AG04449 (cell line): ENCODE measurements at places on chromosomes 7 and 10.

- no peak for DNase-seq
These were observed 771.6 kb upstream of the COBL start for GRCh38 chr7:52088008-52088901.

DNA sequence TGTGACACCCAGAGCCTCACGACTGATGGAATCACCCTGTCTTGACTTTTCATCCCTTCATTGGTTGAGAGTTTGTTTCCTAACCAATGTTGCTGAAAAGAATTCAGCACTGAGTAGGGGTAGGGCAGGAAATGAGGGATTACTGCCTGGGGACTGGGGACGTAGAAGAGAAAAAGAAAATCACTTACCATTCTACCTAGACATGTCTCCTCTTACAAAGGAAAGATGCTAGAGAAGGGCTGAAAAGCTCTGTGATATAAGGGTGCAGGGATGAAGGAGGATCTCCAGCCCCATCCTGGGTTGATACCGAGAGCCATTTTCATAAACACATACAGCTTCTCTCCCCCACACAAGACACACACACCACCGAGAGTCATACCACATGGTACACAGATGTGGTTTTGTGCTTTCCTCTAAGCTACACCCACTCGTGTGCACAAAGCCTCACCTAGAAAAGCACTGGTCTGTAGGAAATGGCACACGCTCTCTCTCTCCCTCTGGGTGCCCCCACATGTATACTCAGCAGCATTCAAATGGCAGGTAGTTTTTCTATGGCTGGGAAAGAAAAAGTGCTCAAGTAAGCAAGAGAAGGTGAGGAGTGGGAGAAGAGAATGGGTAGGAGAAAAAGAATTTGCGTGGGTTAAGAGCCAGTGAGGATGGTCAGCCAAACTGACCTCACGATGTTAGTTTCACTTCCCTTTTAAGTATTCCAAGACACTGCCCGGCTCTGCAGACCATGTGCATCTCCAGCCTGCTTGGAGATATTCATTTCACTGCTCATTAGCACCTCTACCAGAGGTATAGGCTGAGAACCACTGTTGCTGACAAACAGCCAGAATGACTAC, 85.8 kb downstream of the CALD1 start:
- DNase-seq = no peak

- DNase-seq = no peak
These were observed 76.0 kb downstream of the ATXN7L1 start for GRCh38 chr7:105800442-105800841.

- no peak for DNase-seq
These were observed 17.2 kb upstream of the PSAP start for GRCh38 chr10:71868192-71868697.

GRCh38 chr10:110029450-110029849, 21.7 kb downstream of the ADD3 start:
- no peak for DNase-seq

DNA sequence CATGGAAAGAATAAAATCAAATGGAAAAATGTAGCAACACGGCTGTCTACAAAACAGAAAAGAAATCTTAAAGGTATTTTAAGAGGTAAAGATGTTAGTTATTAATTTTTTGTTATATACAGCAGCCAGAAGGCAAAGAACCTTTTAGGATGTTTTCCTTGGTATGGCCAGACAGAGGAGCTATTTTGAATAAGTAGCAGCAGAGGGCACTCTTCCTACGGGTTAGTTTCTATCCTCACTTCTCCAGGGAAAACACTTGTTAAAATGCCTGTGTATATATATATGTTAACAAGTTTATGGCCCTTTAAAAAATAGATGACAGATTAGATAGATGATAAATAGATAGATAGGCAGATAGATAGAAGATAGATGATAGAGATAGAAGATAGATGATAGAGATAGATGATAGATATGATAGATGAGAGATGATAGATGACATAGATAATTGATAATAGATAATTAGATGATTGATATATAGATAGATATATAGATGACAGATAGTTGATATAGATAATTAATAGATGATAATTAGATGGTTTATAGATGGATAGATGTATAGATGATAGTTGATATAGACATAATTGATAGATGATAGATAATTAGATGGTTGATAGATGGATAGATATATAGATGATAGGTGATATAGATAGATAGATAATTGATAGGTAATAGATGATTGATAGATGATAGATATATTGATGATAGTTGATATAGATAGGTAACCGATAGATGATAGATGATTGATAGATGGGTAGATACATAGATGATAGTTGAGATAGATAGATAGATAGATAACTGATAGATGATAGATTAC, 57.8 kb upstream of the WIPF3 start:
- peak; percentile 10 for DNase-seq

- DNase-seq = no peak
These were observed 42.4 kb downstream of the GATA3 start for GRCh38 chr10:8096931-8097330.

DNA sequence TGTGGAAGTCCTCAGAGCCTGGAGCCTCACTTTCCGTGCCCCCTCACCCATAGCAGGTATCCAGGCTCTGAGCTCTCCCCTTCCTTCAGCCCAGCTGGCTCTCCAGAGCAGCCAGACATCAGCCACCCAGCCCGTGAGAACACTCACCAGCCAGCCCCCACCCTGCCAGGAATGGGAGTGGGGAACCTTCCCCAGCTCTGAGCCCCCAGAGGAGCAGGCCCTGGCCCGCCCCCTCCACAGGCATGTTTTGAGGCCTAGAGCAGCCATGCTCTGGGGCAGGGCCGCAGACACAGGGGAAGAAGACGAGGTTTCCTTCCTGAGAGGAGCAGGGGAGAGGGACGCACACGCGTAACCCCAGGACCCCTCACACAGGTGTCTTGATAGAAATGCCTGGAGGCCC, 70.0 kb upstream of the COL13A1 start:
- DNase-seq = no peak

DNA sequence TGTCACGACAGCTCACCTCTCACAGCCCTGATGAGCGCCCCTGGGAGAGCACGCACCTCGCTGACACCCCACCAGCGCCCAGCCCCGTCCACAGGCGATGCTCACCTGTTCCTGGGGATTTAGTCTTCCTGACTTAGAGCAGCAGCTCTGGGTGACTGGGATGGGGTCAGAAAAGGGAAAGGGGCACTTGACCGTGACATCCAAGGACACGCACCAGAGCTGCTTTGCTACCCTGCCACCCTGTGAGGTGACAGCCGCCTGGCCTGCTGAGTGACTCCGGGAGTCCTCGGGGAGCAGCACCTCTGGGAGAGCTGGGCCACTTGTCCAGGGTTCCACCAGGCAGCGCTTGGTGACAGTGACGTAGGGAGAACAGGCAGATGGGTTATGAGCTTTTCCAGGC, 148.2 kb downstream of the PRKAG2 start:
- no peak for DNase-seq

DNA sequence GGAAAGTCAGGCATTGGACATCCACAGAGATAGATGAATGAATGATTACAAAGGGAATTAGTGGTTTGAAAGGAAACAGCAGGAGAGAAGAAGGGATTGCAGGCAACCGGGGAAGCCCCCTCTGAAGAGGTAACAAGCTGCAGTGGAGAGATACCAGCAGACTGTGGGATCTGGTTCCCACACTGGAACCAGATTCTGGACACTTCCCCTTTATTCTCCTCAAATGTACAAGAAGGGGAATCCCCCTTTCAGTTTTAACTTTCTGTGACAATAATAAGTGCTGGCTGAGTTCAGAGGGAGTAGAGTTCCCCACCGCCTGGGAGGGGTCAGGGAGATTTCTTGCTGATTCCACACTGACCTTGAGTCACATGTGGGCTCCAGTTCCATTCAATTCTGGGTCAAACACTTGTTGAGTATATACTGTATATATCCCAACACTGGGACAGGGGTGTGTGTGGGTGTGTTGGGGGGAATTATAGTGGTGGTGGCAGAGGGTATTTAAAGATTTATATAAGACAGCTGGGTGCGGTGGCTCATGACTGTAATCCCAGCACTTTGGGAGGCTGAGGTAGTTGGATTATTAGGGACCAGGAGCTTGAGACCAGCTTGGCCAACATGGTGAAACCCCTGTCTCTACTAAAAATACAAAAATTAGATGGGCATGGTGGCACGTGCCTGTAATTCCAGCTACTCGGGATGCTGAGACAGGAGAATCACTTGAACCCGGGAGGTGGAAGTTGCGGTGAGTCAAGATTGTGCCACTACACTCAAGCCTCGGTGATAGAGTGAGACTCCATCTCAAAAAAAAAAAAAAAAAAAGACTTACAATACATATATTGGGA, 16.5 kb upstream of the DDIT4 start:
- DNase-seq = no peak

DNA sequence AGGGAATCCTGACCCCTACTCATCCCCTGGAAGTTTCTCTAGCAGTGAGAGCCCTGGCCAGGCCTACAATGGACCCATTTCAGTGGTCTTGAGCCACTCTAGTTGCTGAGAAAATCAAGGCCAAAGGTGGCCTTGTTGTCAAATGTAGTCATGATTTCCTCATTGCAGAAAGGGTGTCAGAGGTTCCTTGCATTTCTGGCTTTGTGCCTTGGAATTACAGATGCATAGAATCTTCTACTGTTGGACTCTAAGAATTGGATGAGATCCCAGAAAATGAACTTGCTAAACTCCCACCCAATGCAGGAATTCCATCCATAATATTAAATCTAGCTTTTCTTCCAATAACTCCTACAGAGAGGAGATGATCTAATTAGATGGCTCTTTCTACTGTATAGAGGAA, 12.2 kb downstream of the CPA2 start:
- DNase-seq = peak; percentile 89

- no peak for DNase-seq
These were observed 61.8 kb upstream of the TRIL start for GRCh38 chr7:29019896-29020295.

- DNase-seq = no peak
These were observed 15.5 kb upstream of the DNAJB12 start for GRCh38 chr10:72370201-72370722.

GRCh38 chr10:77955136-77955535, 28.6 kb upstream of the DLG5 start:
- DNase-seq = no peak

DNA sequence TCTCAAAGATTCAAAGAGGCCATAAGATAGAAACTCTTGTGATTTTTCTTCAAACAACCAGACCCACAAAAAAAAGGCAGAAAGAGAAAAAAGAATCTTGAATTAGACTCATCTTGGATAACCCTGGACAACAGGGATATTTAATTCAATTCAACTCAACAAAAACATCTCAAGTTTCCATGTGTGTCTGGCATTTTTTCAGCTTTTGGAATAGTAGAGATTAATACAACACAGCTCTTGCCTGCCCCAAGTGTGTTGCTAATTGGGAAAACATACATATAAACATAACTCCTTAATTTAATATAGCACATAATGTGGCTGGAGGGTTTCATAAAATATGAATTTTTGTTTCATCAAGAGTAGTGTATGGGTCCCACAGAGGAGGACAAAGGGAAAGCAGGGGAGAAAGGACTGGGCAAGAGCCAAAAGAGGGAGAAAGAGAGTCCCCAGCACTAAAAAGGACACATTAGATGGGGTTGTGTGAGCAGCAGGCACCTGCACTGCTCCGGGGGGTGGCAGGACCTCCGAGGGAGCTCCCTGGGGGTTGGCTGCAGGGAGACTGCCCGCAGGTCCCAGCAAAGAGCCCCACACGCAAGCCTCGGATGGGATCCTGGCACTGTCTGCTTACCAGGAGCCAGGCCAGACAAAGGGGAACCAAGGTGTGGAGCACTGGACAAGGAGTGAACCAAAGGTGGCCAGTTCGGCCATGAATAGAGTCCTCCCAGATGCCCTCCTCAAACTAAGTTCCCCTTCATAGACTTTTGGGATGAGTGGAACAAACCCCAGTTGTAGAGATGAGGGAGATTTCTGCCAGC, 65.6 kb upstream of the TMEM72 start:
- no peak for DNase-seq

DNA sequence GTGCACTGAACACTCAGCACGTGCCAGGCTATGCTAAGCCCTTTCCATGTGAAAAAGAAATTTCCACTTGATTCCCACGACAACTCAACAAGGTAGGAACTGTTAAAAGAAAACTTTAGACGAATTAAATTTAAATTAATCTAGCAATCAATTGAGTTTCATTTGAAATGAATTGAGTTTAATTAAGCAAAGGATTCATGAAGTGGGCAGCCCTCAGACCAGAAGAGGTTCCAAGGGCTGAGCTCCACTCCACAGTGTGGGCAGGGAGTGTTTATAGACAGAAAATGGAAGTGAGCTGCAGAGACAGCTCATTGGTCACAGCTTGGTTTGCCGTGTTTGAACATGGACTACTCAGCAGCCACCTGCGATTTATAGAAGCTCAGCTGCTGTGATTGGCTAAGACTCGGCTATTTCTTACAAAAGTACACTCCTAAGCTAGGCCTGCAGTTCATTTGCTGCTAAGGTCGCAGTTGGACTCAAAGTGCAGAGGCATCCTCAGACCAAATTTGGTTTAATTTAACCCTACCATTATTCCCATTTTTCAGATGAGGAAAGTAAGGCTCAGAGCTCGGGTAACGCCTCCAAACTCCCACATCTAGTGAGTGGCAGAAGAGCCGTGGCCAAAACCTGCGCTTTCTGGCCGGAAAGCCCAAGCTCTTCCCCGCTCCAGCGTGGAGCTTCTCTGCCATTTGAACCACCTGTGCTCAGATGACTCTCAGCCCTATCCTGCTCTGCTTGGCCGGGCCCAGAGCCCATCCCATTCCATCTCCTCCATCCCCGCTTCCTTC, 24.9 kb downstream of the CALML3 start:
- no peak for DNase-seq

DNA sequence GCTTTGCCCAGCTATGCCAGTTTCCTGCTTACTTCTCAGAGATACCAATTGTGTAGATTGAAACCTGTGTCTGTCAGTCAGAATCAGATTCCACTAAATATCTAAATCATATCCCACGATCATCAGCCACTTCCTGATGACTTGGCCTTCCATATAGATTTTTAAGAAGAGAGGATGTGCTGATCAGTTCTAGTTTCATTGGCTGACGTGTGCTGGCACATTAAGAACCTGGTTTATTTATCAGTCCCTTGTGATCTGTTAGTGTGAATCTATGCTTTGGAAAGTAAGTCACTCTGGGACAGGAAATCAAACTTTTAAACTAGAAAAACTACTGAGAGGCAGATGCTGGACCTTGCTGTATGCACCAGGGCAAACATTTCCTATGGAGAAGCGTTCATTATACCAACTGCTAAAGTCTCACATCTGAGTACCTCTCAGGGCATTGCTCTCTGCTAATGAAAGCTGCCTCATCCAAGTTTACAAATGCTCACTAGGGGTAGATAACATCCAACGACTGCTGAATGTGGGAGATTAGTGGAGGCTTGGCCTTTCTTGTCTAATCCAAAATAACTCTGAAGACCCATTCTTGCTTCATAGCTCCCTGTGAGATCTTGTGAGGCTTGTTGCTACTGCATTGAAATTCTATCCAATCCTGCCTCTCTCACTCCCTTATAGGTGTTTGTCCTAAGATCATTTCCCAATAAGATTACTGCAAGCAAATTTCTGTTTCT, 109.1 kb downstream of the ARL4A start:
- DNase-seq = no peak

GRCh38 chr10:73167458-73167782, 388 bp downstream of the ECD start:
- DNase-seq = no peak
